Nucleus accumbens (tissue), 56 donors: ENCODE measurements at places on chromosomes 7 and 10.

DNA sequence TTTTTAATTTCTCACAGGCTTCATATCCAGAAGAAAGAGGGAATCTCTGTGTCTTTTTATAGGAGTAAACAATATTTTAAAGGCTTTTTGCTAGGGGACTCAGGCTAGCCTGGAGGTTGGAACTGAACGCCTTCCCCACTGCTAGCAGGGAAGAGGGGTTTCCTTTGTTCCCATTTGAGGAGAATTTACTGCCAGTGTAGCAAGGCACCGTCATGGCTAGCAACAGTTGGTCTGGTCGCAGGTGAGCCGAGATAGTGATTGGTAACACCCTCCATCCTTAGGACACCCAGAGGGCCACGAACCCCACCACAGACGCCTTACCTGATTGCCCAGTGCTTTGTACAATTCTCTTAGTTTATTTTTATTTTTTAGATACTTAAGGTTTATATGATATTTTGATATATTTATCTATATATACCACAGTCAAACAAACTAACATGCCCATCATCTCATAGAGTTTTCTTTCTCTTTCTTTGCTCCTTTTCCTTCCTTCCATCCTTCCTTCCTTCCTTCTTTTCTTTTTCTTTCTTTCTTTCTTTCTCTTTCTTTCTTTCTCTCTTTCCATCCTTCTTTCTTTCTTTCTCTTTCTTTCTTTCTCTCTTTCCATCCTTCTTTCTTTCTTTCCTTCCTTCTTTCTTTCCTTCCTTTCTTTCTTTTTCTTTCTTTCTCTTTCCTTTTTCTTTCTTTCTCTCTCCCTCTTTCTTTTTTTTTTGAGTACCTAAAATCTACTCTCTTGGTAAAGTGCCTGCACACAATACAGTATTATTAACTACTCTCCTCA lies 219.0 kb upstream of the AKR1E2 start:
- no peak for DNase-seq

DNA sequence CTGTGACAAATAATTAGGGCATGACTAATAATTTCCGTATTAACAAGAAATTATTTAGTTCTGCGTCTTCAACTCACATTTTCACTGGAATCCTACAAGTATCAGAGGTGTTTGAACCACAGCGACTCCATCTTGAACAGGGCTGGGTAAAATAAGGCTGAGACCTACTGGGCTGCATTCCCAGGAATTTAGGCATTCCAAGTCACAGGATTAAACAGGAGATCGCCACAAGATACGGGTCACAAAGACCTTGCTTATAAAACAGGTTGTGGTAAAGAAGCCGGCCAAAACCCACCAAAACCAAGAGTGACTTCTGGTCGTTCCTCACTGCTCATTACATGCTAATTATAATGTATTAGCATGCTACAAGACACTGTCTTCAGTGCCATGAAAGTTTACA lies 14.9 kb upstream of the LANCL2 start:
- DNase-seq, result no peak

- DNase-seq, result no peak
Observed at GRCh38 chr7:146054909-146055308, 61.7 kb upstream of the CNTNAP2 start.

- DNase-seq, result no peak
Observed at GRCh38 chr10:43912469-43912868, 263.8 kb upstream of the ZNF32 start.

GRCh38 chr7:117530390-117530789 lies 50.6 kb downstream of the CFTR start:
- DNase-seq, result no peak

DNA sequence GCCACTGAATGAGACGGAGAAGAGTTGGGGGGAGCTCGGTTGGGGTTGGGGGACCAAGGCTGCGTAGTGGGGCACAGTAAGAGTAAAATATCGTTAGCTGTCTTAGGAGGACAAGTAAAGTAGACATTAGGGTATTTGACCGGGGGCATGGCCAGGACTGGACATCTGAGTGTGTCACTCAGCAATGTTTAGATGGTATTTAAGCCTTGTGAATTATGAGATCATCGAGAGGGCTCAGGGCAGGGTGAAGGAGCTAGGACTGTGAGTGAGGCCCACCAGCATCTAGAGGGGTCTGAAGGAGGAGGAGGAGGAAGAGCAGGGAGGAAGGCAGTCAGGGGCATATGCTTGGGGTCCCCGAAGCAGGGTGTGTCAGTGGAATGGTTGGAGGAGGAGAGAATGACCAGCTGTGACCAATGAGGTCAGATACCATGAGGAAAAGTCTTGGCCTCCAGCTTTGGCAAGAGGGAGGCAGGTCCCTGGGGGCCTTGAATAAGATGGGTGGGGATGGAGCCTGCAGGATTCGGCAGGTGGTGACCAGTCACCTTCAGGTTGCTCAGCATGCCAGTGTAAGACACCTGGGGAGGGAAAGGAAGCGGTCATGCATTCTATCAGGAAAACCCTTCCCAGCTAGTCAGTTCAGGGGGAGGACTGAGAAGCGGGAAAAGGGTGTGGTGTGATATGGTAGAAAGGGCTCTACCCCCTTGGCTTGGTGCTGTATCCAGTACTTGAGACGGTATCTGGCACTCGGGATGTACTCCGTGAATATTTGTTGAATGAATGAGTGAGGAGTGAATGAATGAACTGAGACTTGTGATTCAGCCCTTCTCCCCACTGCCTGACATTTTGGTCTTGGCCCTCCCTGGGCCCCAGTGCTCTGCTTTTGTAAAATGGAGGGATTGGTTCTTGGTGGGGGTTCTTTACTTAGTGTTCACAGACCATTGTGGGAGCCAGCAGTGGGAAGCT lies 34.8 kb upstream of the SH2D4B start:
- no peak for DNase-seq

- DNase-seq, result peak; percentile 3
Observed at GRCh38 chr7:6026011-6026819, 5.0 kb upstream of the ANKRD61 start.

- no peak for DNase-seq
Observed at GRCh38 chr10:110676016-110676415, 31.9 kb downstream of the RBM20 start.

DNA sequence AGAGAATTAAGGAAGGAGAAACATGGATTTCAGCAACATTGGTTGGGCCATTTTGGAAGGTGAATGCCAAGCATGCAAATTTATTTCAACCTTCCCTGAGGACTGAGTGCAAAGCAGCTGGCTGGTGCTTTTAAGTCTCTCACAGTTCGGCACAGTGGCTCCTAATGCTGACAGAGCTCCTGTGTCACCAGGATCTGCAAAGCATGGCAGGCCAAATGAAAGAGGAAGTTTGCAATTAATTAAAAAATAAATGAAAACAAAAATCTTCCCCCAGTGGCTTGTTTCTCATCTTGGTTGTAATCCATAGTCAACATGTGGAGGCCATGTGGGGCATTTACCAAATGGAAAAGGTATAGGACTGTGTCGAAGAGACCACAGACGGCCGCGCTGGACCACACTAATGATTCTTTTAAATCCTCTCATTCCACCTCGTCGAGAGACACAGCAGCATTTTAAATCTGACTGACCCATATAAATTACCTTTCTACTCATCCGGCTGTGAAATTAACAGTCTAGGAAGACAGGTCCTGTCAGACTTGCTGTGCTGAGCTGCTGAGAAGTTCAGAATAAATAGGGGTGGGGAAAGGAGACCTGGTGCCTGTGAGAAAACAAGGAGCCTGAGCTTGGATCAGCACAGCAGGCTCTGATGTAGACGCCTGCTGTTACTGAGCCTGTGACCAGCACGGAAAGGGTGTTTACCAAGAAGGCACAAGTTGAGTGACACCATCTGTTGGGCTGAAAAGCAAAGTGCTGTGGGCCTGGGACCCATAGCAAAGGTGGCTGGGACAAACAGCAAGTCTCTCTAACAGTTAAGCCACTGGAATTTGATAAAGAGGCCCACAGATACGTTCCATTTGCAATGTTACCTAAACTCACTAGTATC lies 136.0 kb upstream of the COL1A2 start:
- DNase-seq, result no peak

- no peak for DNase-seq
Observed at GRCh38 chr7:121313793-121314676, 14.8 kb upstream of the WNT16 start.

GRCh38 chr10:126186766-126187165 lies 201.5 kb downstream of the ADAM12 start:
- DNase-seq, result no peak

DNA sequence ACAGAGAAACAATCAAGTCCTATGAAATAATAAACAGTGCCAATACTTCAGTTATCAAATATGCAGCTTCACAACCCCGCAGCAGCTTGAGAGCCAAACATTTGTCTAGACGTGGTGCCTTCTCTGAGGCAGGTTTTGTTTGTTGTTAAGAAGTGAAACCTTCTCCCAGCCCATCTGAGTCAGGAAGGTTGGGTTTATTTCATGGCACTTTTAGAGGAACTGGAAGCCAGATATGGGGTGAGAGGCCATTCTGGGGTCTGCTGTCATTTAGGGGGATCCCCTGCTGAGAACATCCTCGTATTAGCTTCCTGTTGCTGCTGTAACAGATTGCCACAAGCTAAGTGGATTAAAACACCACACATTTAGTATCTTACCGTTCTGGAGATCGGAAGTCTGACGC lies 113.6 kb downstream of the GRK5 start:
- no peak for DNase-seq

DNA sequence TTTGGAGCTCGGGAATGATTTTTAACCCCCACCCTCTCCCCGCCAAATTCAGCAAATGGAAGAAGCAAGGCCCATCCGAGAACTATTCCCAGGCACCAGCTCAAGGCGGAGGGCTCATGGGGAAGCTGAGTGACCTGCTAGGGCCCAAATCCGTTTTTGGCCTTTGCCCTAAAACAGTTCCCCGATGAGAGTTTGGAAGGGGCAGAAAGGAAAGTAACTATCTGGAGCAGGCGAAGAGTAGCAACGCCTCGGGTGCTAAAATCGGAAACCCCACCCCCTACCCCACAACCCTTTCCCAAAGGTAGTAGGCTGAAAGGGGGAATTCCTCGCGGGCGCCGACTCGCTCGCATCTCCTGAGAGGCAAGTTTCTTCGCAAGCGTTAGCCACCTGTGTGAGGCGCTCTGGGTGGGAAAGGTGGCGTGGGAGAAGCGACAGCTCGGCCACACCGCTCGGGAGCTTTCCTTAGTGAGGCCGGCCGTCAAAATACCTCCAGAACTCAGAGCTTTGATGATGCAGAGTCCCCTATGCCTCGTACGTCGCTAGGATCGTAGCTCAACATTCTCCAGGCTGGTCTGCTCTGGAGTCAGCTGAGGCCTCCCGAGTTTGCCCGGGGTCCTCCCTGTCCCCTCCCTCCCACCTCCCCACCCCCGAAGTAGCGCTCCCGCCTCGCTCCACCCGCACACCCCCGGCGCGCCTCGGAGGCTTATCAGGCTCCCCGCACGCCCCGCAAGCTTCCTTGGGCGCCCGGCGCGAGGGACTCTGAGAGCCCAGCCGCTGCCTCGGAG lies 642 bp upstream of the PRKG1 start:
- peak; percentile 57 for DNase-seq

- DNase-seq, result peak; percentile 45
Observed at GRCh38 chr7:128347647-128348097, 4.0 kb upstream of the RBM28 start.

GRCh38 chr7:120741371-120742042 lies 116.4 kb downstream of the TSPAN12 start:
- DNase-seq, result no peak

GRCh38 chr10:8051109-8051821 lies 3.2 kb upstream of the GATA3 start:
- DNase-seq, result no peak

DNA sequence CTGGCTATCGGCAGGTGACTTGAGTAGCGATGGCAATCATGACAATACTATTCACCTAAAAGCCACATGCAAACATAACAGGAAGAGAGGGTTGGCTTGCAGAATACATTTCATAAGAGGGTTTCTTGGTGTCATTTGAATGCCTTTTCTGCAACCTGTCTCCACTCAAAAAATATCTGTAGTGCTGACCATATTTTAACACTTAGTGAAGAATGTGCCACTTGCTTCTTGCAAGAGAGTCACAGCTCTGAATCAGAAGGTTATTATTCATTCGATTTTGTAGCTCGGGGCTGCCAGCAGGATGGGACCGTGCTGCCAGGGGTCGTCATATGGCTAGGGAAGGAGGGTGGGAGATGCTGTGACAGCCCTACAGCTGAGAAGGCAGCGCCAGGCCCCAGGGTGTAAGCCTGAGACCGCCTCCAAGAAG lies 152.0 kb upstream of the PITRM1 start:
- DNase-seq, result no peak

DNA sequence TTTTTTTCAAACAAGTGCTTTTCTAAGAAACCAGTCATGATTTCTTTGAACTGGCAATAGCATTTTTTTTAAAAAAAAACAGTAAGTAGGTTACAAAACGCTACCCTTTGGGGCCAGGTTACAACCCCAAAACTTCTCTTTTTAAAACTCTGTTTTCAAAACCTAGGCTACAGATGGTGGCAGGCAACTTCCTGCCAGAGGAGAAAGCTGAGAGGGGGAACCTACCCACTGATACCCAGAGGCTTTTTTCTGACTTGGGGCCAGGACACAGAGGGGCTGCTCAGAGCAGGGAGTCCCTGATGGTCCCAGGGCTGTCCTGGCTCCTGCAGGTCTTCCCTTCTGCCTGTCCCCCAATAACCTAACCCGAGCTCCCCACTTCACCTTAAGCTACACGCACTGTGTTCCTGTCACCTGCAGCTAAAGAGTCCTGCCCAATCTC lies 6.9 kb downstream of the STN1 start:
- no peak for DNase-seq

- DNase-seq, result peak; percentile 25
Observed at GRCh38 chr10:4825868-4826791, at the start of gene AKR1E2. AKR1E2 (plus strand) TSS chr10:4826207; CDS start chr10:4826325, 118 bp downstream.

DNA sequence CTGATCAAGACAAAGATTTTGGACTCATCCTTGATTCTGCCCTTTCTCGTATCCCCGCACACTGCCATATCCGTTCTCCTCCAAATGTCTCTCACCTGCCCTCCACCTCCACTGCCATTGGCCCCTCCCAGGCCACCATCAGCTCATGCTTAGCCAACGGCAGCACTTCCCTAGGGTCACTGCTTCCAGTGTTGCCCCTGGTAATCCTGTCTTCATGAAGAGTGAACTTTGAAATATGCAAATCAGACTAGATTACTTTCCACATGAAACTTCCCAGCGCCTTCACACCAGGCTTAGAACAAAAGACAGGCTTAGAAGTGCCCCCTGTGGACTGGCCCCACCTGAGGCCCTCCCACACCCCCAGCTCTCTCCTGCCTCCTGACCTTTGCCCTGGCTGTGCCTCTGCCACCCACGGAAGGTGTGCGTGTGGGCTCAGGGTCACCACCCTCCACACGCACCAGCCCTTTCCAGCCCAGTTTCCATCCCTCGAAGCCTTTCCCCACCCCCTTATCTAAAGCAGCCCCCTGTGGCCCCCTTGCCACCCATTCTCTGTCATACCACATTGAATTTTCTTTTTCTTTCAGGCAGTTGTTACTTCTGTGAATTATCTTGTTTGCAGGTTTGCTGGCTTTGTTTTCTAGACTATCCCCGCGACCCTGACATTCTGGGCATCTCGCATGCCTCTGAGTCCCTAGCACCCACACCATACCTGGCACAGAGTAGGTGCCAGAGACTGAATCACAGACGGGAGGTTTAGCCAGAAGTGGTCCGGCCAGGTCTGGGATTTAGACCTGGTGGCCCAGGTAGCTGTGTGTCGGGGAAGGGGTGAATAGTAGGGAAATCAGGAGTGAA lies 26.8 kb upstream of the C10orf53 start:
- no peak for DNase-seq
